ENCODE measurements at places on chromosomes 3 and 15.
A peak's percentile ranks its signal among the peaks of the same experiment; 100 is the strongest.

- DNase-seq: no peak
Observed at GRCh38 chr15:71708051-71708429, 102.3 kb upstream of the NR2E3 start.

GRCh38 chr3:112355307-112355687 is 22.3 kb downstream of the CD200 start:
- DNase-seq: no peak

- DNase-seq: no peak
Observed at GRCh38 chr15:100278596-100279380, 63.0 kb downstream of the ADAMTS17 start.

- no peak for DNase-seq
Observed at GRCh38 chr3:86949850-86950249, 41.1 kb downstream of the VGLL3 start.

GRCh38 chr15:99731336-99732123 is 1.7 kb downstream of the LYSMD4 start:
- DNase-seq: no peak

GRCh38 chr3:155270063-155270462 is 23.4 kb downstream of the STRIT1 start:
- no peak for DNase-seq

GRCh38 chr15:80560601-80561400 is 134.3 kb upstream of the ABHD17C start:
- DNase-seq: no peak

- no peak for DNase-seq
Observed at GRCh38 chr3:178140531-178141304, 395.5 kb upstream of the KCNMB2 start.

- peak; percentile 84 for DNase-seq
Observed at GRCh38 chr3:111861391-111861790, 2.3 kb downstream of the PHLDB2 start.

DNA sequence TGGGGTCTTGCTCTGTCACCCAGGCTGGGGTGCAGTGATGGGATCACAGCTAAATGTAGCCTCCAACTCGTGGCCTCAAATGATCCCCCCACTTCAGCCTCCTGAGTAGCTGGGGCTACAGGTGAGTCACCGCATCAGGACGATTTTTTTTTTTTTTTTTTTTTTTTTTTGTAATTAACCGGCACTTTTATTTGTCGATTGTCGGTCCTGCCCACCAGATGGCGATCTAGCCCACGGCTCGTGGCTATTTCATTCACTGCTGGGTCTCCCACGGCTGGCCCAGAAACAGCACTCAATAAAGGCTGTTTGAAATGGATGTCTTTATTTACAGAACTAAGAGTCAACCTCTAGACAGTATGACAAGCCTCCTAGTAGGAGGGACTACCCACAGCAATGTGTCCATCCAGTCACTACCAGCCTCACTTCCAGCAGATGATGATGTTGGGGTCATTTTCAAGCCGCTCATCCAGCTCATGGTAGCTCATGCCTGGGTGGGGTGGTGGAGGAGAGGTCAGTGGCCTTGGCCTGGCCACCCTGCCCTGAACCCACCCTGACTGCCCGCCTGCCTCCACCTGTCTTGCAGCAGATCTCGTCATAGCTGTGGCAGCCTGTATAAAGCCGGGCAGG is 1.8 kb upstream of the ZMYND10 start:
- no peak for DNase-seq

- no peak for DNase-seq
Observed at GRCh38 chr3:152105446-152105845, 163.3 kb upstream of the MBNL1 start.

DNA sequence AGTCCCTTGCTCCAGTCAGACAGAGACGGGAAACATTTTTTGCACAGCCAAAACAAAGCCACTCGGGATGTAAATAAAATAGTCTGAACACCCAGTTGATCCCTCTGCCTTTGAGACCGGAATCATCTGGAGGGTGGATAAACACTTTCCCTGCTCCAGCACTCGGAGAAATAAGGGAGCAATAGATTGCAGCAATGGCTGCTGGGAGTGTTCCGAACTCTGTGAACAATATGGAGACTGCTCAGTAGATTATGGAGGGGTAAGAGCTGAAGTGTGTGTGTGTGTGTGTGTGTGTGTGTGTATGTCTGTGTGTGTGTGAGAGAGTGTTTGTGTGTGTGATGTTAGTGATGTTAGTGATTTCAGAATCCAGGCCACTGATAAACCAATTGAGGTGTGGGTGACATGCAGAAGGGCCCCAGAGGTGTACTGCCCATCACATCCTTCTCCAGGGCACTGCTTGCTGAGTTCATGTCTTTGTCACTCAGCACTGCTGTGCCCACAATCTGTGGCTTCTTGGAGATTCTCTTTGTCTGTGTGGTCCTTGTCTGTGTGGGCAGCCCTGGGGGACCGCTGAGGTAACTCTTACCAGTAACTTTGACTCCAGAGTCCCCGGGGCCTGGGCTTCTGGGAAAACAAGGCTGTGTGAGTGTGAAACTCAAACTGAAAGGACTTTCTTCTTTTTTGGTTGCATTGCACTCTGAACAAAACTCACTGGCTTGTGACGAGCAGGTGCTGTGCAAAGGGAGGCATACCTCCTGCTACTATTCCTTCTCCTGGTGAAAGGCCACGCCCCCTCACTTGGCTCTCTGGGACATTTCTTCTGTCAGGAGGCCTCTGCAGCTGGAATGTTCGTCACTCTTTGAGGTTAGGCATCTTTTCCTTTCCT is 23.0 kb downstream of the CRYGS start:
- no peak for DNase-seq

GRCh38 chr3:72255191-72255590 is 470.2 kb upstream of the PROK2 start:
- DNase-seq: no peak
